ENCODE measurements at places on chromosomes 4 and X.

- DNase-seq, result no peak
Measured at GRCh38 chr4:173746424-173746823, 216.4 kb upstream of the HAND2 start.

DNA sequence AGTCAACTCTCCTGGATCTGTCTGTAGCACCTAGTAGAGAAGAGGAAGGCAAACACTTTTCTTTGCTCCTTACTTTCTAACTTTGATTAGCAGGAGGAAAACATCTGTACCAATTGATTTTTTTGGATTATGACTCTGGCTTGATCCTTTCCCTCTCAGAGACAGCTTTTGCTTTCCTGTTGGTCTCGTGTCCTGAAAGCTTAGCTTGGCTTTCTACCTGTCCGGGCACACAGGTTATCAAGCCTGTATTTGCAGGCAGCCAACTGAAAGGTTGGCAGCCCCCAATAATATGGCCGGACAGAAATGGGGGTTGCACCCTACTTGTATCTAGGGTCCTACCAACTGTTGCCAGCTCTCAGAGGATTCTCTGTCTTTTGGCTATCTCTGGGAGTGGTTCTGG, 43.1 kb upstream of the LAMP2 start:
- no peak for DNase-seq

GRCh38 chrX:105711805-105712204, 110.5 kb upstream of the NRK start:
- no peak for DNase-seq

DNA sequence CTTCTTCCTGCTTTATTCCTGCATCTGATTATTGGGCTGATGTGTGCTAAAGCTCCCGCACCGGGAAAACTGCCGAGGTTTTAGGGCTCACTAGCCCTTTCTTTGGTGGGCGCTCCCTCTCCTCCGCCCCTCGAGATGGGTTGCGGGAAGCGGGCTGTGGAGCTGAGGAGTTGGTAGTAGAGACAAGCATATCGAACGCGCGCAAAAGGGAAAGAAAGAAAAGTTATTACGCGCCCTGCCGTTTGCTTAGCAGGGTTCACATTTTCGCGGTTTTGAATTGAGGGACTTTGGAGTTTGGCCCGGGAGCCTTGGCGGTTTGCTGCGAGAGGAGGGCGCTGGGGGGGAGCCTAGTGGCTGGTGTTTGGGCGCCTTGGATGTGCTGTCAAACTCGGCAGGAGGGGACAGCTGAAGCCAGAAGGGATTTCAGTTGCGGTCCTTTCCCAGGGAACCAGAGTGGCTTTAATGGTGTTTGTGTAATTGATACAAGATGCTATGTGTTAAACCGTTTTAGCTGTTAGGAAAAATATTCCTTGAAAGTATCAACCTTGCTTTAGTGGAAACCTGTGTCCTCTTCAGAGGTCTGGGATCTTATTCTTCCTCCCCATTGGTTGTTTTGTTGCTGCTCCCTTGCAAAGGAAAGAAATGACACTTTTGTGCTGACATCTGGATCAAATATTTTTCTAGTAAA, 1.1 kb downstream of the GAB1 start:
- peak; percentile 51 for DNase-seq

DNA sequence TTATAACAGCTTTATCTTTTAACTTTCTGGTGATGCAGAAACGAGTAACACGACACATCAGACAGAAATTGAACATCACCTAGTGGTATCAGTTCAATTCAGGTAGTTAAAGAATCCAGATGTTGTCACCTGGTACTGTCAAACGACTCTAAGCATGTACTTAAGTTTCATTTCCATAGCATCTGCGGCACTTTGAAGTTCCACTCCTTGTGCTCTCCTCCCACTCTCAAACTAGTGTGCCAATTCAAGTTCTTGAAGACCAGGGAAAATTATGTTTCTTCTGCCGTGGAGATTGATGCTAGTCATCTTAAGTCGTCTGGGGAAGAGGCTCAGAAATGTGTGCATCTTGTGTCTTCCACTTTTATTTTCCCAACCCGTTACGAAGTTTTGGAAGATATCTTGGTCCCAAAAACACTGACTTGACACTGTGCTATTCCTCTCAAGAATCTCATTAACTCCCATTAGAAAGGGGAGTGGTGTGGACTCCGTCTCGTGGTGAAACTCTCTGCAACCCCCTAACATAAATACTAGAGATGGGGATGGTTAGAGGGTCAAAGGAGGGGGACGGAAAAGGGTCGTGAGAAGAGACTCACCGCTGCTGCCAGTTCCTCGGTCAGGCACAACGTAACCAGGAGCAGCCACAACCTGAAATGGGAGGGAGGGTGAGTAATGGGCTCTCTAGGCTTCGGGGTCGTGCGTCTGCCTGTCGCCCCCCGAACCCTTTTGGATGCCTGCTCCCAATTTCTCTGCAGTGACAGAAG, 693 bp downstream of the COL4A6 start:
- DNase-seq, result no peak

DNA sequence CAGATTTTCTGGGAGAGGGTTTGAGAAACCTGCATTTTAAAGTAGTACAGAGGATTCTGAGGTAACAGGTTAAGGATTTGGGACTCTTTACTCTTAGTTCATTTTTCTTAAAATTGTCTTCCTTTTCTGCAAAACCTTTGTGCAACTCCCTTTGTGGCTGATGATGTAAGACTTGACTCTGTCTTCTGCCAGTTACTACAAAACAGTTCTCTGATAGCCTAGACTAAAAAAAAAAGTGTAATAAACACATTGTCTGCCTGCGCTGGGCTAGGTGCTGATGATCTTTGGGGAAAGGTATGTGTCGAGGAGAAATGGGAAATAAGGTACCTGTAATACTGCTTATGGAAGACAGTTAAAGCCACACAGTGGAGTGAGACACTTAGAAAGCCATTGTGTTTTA, 28.7 kb downstream of the IL13RA1 start:
- peak; percentile 6 for DNase-seq

Data from fibroblast of gingiva (primary cell).